CD4-positive, alpha-beta T cell (primary cell): ENCODE measurements at places on chromosomes 2 and 18.

- DNase-seq: no peak
These were observed 28.6 kb downstream of the CRACDL start for GRCh38 chr2:98907385-98907784.

GRCh38 chr2:46763861-46764260 lies 151.7 kb downstream of the MCFD2 start:
- no peak for DNase-seq

GRCh38 chr2:61205132-61205531 lies 43.1 kb downstream of the C2orf74 start:
- DNase-seq: no peak

DNA sequence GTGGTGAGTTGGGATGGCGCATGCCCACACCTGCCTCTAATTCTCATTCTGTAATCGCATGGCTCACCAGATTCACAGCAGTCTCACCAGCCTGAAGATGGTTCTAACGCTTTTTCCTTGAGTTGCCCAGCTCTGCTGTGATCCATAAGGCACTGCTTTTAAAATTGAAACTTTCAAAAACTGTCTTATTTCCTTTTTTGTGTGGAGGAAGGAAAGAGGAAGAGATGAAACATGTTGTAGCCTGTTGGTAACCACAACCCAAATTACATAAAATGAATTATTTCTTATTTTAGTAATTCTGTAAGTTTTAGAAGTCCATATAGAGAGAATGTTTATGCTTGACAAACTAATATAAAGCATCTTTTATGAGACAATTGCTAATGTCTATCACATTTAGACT lies 165.4 kb downstream of the RBM43 start:
- no peak for DNase-seq

GRCh38 chr2:207205173-207205957 lies 39.6 kb upstream of the KLF7 start:
- DNase-seq: no peak
